PC-3 (cell line): ENCODE measurements at places on chromosomes 3 and 15.

- no peak for DNase-seq
These were observed 2.8 kb downstream of the EFHB start for GRCh38 chr3:19931180-19931692.

GRCh38 chr3:74281705-74282104, 332.8 kb downstream of the CNTN3 start:
- no peak for DNase-seq

- no peak for DNase-seq
These were observed 70.7 kb downstream of the XXYLT1 start for GRCh38 chr3:195200010-195200822.

GRCh38 chr3:107753976-107754375, 231.2 kb downstream of the BBX start:
- no peak for DNase-seq

GRCh38 chr15:92951800-92952457, 51.8 kb downstream of the CHD2 start:
- DNase-seq, result no peak

GRCh38 chr15:95812491-95812890, 518.0 kb upstream of the NR2F2 start:
- DNase-seq, result no peak

DNA sequence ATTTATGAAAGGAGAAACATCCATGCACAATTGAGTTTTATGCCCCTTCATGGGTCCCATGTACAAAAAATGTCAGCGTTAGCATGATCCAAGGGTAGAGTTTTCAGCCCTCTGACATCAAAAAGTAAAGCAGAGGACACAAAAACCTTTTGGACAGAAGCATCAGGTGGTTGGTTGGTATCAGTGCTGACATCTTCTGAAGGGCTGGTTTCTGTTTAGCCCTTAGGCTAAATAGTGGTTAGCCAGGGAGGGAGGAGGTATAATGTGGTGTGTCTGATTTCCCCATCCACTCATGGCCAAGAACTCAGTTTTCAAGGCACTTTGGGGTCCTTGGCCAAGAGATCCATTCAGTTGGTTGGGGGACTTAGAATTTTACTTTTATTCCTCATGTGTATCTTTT, 16.5 kb downstream of the CCDC66 start:
- no peak for DNase-seq

DNA sequence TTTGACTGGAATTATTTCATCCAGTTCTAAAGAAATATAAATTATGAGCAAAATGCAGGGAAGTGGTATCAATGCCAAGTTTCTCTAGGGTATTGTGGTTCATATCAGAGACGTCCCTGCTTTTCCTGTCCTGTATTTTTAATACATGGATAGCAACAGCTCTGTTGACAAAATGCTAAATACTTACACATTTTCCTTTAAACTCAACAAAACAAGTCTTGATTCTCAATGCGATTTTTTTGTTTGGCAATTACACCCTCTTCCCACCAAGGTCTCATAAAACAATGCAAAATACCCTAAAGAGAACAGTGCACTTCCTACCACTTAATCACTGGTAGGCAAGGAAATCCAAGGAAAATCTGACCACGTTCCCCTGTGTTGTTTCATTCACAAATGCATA, 120.0 kb downstream of the DUT start:
- no peak for DNase-seq

DNA sequence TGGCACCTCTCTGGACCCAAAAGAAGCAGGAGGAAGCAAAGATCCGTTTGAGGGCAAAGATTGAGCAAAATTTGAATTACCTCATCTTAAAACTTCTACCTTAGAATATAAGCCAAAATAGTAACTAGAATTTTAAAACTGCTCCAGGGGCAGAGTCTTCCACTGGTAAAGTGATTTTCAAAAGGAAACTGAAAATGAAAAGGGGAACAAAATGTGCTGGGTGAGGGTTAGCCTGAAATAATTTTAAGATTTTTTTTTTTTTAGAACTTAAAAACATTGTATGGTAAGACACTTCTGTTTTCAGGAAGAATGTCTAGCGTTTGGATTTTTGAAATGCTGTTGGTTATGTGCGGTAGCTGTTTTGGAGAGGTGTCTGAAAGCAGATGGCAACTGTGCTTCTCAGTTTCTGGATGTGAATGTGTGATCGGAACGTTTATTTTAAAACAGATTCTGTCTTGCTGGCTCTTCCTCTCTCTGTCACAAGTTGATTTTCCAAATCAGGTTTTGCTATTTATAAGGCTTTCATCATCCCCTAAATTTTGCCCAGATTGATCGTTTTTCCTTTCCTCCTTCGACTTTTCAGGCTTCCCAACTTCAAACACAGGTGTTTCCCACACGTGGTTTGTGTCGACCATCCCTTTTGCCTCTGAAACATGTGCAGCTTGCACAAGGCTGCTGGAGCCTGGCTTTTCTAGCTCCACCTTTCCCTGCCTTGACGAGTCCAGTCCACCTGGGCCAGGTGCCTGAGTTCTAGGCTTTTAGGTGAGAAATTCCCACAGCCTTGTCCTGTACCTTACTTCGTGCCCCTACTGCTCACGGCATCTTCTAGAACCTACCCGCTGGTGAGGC, 3.3 kb downstream of the LRRK1 start:
- DNase-seq, result no peak

DNA sequence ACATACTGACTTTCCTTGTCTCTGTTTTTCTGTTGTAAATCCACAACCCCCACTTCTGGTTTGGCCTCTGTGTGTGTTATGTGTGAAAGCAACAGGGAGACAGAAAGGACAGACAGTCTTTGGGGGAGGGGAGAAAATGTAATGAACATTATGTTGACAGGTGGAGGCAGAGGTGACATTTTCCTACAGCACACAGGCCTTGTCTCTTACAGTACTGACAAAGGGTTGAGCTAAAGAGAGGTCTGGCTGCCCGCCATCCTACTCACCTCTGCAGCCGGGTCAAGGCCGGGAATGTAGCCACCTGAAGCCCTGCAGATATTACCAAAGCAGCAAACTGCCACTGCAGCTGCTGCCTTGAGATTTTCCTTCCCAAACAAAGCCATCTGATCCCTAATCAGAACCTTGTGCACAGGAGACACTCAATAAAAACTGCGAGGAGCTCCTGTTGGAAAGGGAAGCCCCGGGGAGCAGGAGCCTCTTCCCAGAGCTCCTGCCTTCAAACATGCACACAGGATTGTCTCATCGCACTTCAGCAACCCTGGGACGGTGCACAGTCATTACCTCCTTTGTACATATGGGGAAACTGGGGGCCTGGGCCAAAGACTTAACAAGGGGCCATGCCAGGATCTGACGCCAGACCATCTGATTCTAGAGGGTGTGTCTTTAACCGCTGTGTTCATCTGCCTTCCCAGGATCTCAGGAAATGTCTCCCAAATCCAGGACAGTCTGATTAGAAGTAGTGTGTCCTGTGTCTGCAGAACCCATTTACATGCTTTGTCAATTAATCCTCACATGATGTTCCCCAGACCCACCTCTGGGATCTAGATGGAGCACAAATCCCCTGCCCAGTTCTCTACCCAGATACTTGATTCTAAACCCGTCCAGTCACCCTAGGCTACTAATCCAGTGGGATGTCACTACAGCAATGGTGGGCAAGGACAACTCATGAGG, 14.2 kb downstream of the MYO5C start:
- DNase-seq, result no peak

DNA sequence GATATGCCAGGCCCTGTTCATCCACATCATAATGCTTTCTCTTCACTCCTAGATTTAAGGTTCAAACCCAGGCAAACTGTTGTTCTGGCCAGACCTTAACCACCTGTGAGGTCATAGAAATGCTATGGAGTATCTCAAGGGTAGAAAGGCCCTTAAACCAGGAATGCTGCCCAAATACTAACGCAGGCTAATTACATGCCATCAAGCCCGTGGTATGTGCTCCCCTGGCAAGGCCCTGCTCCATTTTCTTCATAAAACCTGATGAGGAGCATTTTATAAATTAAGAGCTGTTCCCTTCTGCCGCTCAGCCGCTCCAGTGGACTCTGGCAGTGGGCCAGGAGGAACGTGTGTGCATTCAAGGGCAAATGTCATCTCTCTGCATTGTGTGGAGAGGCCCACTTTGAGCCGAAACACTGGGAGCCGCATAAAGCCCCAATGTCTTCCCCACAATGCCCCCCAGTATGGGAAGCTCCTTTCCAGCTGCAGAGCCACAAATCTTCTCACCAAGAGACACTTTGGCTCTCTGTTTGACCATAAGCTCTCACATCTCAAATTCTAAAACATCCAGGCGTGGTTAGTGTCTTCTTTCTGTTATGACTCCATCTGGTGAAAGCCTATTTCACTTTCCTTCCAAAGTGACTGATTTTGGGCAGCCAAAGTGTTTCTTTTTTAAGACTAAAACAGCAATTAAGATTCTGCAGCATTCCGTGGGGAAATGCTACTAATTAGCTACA, 210.8 kb upstream of the NR2E3 start:
- no peak for DNase-seq

- no peak for DNase-seq
These were observed 638.7 kb downstream of the RBMS3 start for GRCh38 chr3:29919571-29919970.

DNA sequence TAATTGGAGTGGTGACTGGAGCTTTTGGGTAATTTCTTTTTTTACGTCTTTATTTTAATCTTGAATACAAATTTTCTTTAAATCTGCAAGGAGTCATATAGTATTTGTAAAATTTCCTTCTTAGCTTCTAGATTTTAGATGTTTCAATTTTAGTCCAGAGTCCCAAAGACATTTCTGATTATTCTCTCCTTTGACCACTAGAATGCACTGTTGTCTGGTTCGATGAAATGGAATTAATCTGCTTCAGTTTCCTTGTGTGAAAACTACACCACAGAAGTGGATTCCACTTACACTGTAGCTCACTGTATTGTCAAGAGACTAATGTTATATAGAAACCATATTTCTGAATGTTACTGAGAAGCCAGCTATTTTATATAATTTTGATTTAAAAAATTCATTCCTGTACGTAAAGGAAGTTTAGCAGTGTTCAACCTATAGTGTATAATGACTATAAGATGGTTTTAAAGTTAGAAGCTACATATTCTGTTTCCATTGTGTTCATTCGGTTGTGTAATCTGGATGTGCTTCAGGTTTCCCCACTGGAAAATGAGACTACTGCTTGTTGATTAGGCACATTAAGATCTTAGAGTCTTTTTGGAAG, 6.1 kb downstream of the GRAMD1C start:
- DNase-seq, result peak; percentile 78

DNA sequence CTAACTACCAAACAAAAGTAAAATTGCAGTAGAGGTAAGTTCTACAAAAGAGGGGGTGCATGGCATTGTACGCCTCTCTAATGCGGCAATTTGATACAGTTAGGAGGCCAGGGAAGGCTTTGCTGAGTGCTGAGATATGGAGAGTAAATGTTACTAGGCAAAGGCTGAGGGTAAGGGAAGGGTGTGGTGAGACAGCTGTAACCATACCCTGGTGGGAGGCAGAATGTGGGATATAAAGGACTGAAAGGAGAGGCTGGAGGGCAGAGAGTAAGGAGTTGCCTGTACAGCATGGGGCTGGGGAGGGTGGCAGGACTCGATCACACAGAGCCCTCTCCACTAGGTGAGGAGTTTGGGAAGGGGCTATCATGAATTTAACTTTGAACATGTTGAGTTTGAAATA, 106.3 kb downstream of the PDCD6IP start:
- no peak for DNase-seq

GRCh38 chr3:157807280-157807679, 298.9 kb downstream of the SHOX2 start:
- DNase-seq, result peak; percentile 53

GRCh38 chr3:14820156-14820555, 1.4 kb downstream of the FGD5 start:
- DNase-seq, result no peak

- no peak for DNase-seq
These were observed 16.1 kb downstream of the CASR start for GRCh38 chr3:122199552-122199951.

- no peak for DNase-seq
These were observed 945.1 kb downstream of the OTOL1 start for GRCh38 chr3:162441716-162442115.

DNA sequence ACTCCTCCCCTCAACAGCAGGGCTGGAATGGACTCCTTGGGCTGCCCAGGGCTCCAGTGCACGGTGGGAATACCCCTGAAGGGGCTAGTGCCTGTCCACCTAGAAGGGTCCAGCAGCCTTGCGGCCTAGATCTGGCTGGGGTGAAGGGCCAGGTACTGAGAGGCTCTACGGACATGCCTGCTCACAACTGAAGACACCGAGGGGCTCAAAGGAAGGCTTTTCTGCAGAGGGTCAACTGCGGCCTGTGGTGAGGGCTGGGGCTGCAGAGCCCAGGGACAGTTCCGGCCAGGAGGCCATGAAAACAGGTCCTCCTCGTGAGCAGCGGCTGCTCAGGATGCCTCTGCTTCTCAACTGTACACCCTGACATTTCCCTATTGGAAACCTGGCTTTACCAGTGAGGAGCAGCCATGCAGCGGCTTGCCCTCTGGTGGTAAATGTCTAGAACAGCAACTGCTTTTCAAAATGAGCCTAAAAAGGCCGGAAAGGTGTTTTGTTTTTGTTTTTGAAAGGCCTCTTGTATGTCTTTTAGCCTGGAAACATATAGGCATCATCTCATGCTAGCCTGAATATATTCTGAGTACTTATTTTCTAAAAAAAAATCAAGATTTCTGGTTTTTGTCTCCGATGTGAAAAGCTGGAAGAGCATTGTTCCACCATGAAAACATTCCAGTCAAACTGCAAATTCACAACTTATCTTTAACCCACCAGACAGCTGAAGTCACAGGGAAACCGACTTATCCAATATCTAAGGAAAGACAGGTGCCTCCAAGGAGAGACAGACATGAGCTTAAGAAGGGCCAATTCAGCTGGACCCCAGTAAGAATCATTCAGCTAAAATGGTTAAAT, 163.4 kb downstream of the KLF13 start:
- DNase-seq, result peak; percentile 76

DNA sequence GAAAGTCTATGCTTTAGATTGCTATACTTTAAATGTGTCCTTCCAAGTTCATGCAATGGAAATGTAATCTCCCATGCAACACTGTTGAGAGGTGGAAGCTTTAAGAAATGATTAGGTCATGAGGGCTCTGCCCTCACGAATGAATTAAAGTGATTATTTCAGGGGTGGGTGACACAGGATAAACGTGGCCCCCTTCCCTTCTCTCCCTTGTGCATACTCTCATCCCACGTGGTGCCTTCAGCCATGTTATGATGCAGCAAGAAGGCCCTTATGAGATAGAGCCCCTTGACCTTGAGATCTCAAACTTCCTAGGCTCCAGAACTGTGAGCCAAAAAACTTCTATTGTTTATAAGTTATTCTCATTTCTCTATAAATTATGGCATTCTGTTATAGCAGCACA, 183.3 kb downstream of the TNIK start:
- no peak for DNase-seq

- no peak for DNase-seq
These were observed 133.3 kb downstream of the EPHB1 start for GRCh38 chr3:134928392-134928791.
